ENCODE measurements at places on chromosomes 16 and 17.

DNA sequence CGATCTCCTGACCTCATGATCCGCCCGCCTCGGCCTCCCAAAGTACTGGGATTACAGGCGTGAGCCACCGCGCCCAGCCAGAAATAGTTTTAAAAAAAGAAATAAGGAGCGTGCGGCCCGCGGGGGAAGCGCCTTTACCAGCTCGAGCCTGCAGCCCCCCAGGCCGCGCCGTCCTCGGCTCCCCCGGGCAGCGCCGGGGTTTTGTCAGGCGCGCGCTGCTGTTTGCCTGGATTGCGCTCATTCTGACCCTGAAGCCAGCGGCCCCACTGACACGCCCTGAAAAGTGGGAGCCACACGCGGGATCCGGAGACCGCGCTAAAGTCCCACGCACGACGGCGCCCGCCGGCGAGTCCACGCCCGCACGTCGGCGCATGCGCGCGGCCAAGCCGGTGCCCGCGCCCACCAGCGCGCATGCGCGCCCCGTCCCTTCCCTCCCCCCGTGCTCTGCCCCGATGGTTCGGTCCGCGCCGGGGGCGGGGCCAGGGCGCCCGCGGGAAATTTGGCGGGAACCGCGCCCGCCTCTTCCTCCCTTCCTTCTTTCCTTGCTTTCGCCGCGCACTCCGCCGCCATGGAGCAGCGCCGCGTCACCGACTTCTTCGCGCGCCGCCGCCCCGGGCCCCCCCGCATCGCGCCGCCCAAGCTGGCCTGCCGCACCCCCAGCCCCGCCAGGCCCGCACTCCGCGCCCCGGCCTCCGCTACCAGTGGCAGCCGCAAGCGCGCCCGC lies at the start of gene CDT1:
TSS of gene CDT1 (plus strand) at position 526 of the 724 bp plus-strand sequence. CDS start at position 569, 43 bp downstream.
- no peak for DNase-seq

DNA sequence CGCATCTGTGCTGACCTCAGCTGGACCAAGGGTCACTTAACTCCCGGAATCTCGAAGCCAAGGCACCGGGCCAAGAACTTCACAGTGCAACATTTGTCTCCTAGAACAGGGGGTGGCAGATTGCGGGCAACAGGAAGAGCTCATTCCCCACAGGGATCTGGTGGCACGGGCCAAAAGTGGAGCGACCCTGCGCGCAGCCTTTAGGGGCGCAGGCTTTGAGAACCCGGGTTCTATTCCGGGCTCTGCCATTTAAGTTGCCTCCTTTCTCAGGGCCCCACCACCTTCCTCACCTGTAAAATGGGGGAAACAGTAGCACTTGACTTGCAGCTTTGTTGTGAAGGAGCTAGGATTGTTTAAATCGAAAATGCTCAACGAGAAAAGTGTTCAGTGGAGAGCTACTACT lies 651 bp downstream of the SHMT1 start:
- no peak for DNase-seq

DNA sequence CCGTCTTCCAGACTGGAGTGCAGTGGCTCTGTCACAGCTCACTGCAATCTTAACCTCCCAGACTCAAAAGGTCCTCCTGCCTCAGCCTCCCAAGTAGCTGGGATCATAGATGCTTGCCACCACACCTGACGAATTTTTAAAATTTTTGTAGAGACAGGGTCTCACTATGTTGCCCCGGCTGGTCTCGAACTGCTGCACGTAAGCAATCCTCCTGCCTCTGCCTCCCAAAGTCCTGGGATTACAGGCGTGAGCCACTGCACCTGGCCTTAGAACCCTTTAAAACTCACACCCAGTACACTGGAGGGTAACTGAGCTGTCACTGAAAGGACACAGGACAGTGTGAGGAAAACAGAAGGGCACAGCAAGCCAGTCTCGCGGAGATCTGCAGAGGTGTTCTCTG lies 97.6 kb upstream of the NOL11 start:
- DNase-seq = no peak

- no peak for DNase-seq
Observed at GRCh38 chr16:25005445-25006306, 9.5 kb downstream of the ARHGAP17 start.

- DNase-seq = no peak
Observed at GRCh38 chr16:21598206-21598605, 1.2 kb upstream of the METTL9 start.

GRCh38 chr17:50151041-50151936 lies 812 bp upstream of the PPP1R9B start:
- DNase-seq = peak; percentile 67

DNA sequence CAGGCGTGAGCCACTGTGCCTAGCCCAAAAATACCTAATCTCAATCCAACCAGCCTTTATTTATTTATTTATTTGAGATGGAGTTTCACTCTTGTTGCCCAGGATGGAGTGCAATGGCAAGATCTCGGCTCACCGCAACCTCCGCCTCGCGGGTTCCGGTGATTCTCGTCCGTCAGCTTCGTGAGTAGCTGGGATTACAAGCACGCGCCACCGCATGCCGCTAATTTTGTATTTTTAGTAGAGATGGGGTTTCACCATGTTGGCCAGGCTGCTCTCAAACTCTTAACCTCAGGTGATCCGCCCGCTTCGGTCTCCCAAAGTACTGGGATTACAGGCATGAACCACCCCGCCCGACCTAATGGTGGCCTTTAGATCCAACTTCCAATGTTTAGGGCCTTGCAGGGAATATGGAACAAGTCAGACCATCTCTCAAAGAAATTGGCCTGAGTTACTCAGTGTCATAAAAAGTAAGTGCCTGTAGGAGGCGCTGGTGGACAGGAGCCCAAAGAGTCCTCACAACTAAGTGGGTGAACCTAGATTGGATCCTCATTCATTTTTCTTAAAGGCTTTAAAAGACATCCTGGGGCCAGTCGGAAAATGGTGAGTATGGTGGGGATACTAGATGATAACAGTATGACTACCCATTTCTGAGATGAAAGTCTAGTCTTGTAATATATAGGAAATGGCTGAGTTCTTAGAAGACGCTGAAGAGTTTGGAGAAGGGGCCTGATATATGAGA lies 4.6 kb downstream of the ZSCAN10 start:
- no peak for DNase-seq

DNA sequence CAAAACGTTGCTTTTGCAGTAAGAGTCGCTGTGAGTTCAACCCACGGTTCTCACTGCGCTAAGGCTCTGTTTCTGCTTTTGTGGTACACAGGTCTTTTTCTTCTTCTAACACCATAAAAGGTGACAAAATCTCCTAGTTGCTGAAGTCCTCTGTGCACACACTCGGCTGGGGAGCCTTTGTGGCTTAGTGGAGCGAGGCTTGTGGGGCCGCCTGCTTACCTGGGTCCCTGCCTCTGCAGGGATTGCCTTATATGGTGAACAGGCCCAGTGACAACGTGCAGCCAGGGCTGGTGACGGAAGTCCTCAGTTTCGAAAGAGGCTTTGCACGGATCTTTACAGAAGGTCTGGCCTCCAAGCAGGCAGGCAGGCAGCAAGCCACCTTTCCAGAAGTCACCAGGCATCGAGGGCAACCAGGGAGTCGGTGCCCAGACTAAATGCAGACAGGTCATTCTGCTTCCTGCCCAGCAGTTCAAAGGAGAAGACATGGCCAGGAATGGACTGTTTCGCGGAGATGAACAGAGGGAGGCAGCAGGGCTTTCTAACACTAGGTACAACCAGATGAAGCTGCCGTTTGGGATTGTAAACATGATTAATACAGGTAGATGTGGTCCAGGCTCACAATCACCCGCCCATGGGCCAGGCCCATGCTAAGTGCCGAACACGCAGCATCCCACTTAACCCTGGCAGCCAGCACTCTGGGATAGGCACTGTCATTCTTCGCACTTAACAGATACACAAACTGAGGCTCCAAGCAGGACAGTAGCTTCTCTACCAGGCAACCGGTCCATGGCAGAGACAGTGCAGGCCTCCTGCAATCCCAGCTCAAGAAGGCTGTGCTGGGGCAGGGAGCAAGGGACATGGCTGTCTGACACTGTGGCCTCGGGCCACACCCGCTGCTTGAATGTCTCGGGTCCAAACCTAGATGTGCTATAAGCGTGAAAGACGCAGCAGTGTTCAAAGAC lies 10.7 kb upstream of the MEAK7 start:
- no peak for DNase-seq

All from skeletal muscle cell (primary cell).